ENCODE measurements at places on chromosomes 2 and 18.

DNA sequence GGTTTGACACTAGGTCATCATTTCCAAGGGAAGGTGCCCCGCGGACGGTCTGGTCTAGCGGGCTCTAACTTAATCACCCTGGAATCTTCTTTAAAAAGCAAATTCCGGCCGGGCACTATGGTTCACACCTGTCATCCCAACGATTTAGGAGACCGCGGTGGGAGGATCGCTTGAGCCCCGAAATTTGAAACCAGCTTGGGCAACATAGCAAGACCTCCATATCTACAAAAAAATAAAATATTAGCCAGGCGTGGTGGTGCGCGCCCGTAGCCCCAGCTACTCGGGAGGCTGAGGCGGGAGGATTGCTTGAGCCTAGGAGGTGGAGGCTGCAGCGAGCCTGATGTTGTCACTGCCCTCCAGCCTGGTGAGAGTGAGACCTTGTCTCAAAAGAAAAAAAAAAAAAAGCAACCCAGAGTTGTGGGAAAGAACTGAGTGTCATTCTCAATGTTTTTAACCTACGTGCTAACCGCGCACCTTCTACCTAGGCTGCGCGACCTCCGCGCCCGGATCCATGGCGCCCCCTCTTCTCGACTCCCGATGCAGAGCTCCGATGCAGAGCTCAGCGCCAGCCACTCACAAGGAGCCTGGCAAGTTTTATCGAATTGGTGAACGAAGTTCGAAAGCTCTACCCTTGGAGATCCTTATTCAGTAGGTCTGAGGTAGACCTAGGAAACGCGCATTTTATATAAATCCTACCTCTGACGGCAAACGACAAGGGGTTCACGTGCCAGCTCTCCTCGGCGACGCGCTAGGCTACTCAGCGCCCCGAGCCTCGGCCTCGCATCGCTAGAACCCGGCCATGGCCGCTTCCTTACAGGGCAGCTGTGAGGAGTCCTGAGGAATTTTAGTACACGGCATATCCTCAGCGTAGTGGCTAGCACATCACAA, 888 bp upstream of the TWSG1 start:
- peak; percentile 11 for DNase-seq

GRCh38 chr2:133438848-133439564, 129.3 kb downstream of the NCKAP5 start:
- DNase-seq, result no peak

- DNase-seq, result no peak
Observed at GRCh38 chr18:48922801-48923730, 27.7 kb downstream of the SMAD7 start.

- DNase-seq, result no peak
Observed at GRCh38 chr2:118535818-118536212, 311.6 kb downstream of the EN1 start.

- DNase-seq, result no peak
Observed at GRCh38 chr18:42901161-42901560, 214.3 kb downstream of the RIT2 start.

DNA sequence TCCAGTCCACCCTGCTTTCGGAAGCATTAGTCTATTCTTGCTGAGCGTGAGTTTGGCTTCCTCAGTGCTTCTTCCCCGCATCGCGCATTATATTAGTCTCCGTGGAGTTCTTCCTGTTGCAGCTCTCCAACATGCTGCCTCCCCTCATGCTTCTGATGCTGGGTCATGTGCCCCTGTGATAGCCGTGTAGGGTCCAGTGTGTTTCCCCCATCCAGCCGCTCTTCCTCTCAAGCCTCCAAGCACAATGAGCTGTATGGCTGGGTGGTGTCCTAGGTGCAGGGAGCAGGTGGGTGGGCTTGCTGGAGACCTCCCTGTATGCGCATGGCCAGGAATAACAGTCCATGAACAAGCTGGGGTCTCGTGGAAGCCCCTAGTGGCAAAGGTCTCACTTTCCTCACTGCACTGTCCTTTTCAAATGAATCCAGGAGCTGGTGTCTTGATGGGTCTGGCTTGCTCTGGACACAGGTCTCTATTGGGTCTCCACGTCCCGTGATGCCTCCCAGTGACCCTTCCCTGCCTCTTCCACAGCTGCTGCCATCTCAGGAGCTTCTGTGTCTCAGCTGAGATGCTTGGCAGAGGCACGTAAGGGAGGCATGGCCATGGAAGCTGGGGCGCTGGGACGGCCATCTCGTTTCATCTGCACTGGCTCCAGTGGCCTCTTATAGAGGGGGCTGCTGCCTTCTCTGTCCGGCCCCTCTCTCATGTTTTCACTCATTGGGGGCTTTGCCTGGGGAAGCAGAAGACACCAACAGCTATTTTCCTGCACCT, 54.8 kb upstream of the HDAC4 start:
- no peak for DNase-seq
